ENCODE measurements at places on chromosomes 5 and 9. TPM values are rescaled to one million over a fixed set of nuclear protein-coding genes. Genes with fewer than 3 reads are reported as not detected.

DNA sequence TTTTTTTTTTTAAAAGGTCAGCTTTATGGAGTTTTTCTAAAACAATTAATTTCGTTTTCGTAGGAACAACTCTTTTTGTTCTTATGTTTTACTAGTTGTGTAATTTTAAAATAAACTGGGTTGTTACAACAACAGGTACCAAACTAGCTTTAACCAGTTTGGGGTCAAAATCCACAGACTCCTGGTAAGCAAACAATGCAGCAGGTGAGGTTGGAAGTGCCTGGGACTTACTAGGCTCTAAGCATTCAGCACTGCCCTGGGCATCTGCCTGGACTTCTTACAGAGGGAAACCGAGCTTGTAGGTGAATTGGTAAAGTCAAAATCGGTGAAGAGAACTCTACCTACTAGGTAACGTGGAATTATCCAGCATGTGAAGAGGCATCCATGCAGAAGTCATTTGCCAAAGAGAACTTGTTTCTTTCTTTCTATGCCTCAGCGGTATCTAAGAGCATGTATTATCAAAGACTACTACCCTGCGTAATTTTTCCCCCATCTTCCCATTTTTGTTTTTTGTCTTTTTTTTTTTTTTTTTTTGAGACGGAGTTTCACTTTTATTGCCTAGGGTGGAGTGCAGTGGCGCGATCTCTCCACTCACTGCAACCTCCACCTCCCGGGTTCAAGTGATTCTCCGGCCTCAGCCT, 145.4 kb downstream of the KCTD16 start:
- H3K27me3 ChIP-seq: no peaks in the 10 kb centered on the region
- no peaks in the 10 kb centered on the region for H3K4me1 ChIP-seq
- no peak for DNase-seq
- no peak overlapping the region for H3K27ac ChIP-seq
- no peaks in the 10 kb centered on the region for H3K36me3 ChIP-seq
- no peak overlapping the region for H3K4me3 ChIP-seq

Gene TMC1
- not detected for total RNA-seq

GRCh38 chr5:89199306-89199705, 316.3 kb upstream of the MEF2C start:
- no peaks in the 10 kb centered on the region for H3K36me3 ChIP-seq
- no peaks in the 10 kb centered on the region for H3K4me1 ChIP-seq
- no peak overlapping the region for H3K27ac ChIP-seq
- no peak overlapping the region for H3K4me3 ChIP-seq
- no peaks in the 10 kb centered on the region for H3K27me3 ChIP-seq

Gene SLC46A2
- under 0.01 TPM for total RNA-seq

DNA sequence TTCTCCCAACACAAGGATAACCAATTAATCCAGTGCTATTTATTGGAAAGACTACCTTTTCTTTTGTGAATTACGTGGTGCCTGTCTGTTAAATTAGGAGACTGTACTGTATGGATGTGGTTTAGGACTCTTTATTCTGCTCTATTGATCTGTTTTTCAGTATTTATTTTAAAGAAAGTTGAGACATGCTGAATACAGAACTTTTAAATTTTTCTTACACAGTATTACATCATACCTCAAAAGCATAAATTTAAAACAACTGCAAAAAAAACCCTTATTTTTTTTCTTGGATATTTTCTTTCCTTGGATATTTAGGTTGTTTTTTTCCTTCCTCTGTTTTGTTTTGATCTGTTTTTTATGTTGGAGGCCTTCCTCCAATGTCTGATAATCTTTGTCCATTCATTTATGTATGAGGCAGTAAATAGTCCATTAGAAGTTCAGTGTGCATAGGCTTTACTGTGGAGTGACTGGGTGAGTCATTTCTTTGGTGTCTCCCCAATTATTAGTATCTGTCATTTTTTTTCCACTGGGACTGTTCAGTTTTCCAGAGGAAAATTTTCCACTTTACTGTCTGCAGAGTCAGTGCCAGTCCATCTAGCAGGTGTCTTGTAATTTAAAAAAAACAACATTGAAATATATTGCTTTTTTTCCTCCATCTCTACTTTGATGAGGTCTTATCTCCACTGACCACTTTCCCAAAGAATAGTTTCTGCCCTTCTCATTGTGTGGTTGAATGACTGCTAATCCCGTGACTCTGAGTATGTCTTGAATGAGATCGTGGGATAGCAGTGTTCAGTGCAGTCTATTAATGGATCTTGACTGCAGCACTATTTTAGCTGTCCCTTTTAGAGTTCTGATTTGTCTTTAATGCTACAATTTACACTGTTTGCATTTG, 15.2 kb downstream of the CYSTM1 start:
- no peak overlapping the region for H3K4me3 ChIP-seq
- peak; percentile 91 for DNase-seq
- H3K27me3 ChIP-seq: no peaks in the 10 kb centered on the region
- peaks cover 12% of the 10 kb centered on the region for H3K4me1 ChIP-seq
- H3K36me3 ChIP-seq: no peaks in the 10 kb centered on the region
- H3K27ac ChIP-seq: peak overlapping the region; percentile 63

Gene PWWP2A
- 23.6 TPM for total RNA-seq

GRCh38 chr5:143931476-143931875, 119.5 kb downstream of the HMHB1 start:
- H3K36me3 ChIP-seq: no peaks in the 10 kb centered on the region
- no peak overlapping the region for H3K27ac ChIP-seq
- no peak overlapping the region for H3K4me3 ChIP-seq
- no peaks in the 10 kb centered on the region for H3K4me1 ChIP-seq
- no peaks in the 10 kb centered on the region for H3K27me3 ChIP-seq
- DNase-seq: no peak

Gene FGF1
- total RNA-seq: 2.9 TPM

GRCh38 chr5:1354576-1354975, 9.7 kb upstream of the CLPTM1L start:
- no peak for DNase-seq
- H3K36me3 ChIP-seq: no peaks in the 10 kb centered on the region
- H3K27me3 ChIP-seq: peaks cover 23% of the 10 kb centered on the region
- H3K4me3 ChIP-seq: no peak overlapping the region

DNA sequence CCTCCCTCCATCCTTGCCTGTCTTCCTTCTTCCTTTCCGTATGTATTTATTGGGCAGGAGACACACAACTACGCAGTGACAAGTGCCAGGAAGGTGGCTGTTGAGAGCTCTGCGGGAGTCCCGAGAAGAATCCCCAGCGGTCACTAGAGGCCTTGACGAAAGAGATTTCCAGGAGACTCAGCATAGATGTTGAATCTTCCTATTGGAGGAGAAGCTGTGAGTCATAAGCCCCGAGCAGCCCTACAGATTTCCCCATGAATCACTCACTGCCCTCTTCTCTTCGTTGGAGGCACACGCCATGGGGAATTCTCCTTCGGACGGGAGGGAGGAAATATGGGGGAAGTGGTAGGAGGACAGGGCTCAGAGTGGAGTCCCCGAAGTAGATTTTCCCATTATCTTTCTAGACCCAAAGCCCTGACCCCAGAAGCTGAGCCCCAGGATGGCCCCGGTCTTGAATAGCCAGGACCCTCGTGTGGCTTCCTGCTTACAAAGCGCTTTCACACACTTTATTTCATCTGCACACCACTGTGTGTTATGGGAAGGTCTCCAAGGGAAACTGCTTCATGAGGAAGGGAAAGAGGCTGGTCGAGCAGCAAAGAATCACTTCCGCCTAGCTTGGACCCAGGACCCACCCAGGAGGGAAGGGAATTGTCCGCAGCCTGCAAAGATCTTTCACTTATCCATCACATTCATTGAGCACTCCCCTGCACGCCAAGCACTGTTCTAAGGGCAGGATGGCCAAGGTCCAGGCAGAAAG, 12.7 kb downstream of the DUSP1 start:
- H3K27me3 ChIP-seq: no peaks in the 10 kb centered on the region
- DNase-seq: peak; percentile 98
- peaks cover 13% of the 10 kb centered on the region for H3K4me1 ChIP-seq
- H3K27ac ChIP-seq: peak overlapping the region; percentile 92

- H3K27ac ChIP-seq: no peak overlapping the region
- peak; percentile 34 for DNase-seq
- H3K4me3 ChIP-seq: no peak overlapping the region
- no peaks in the 10 kb centered on the region for H3K27me3 ChIP-seq
Measured at GRCh38 chr5:65539827-65540226, 23.1 kb downstream of the CENPK start.

Gene KIF4B
- total RNA-seq: not detected

GRCh38 chr9:121445986-121446385, 53.7 kb downstream of the GGTA1 start:
- H3K4me1 ChIP-seq: peaks cover 7% of the 10 kb centered on the region
- no peak overlapping the region for H3K27ac ChIP-seq
- DNase-seq: no peak
- H3K36me3 ChIP-seq: no peaks in the 10 kb centered on the region
- peaks cover 79% of the 10 kb centered on the region for H3K27me3 ChIP-seq
- no peak overlapping the region for H3K4me3 ChIP-seq

DNA sequence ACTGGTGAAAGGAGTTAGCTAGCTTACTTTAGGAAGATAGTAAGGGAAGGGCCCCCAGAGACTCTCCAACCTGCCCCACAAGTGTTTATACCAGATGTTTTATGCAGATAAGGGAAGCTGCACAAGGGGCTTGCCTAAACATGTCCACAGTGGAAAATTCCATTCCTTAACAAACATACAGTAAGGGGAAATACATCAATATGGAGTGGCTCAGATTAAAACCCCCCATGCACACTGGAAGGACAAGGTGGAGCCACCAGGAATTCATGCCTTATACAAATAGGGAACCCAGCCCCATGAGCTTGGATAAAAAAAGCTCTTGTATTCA, 106.3 kb upstream of the GPBP1 start:
- H3K4me1 ChIP-seq: no peaks in the 10 kb centered on the region
- no peak overlapping the region for H3K4me3 ChIP-seq
- no peak for DNase-seq
- H3K27me3 ChIP-seq: no peaks in the 10 kb centered on the region
- H3K36me3 ChIP-seq: no peaks in the 10 kb centered on the region

Gene LCN9
- total RNA-seq: not detected

Gene N4BP3
- total RNA-seq: under 0.01 TPM

Gene CD14
- 1.8 TPM for total RNA-seq

DNA sequence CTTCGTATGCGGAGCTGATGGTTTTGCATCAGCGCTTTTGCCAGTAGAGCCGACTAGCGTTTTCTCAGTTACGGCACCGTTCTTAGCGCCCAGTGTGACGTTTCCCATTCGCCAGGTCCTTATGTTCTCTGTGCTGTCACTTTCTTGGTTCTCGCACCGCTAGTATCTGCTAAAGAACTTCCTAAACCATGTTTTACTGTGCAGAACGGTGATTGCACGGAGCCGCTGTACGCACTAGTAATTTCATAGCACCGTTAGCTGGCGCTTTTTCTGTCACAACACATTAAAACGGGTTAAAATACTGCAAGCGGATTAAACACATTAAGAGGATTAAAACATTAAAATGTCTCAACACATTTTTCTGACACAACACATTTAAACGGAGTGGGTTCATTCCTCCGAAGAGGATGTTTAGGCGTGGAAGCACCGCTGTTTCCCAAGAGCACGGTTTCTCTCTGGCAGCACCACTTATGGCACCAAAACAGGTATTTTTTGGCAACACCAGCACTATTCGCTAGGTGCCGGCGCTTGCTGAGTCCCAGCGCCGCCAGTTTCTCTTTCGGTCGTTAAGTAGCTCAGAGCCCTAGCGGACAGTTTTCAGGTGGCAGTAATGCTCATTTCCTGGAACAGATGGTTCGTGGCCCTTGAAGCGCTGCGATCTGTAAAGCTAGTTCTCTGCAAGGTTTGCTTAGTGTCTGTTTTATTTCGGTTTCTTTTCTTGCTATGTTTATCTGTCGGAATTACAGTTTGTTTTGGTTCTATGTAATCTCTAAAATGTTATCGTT, 20.3 kb downstream of the ANXA2R start:
- H3K27me3 ChIP-seq: no peaks in the 10 kb centered on the region
- peak overlapping the region; percentile 84 for H3K4me3 ChIP-seq
- H3K4me1 ChIP-seq: peaks cover 24% of the 10 kb centered on the region
- no peaks in the 10 kb centered on the region for H3K36me3 ChIP-seq

Gene SPEF2
- total RNA-seq: 12.7 TPM

GRCh38 chr9:130535818-130536521, 43.4 kb upstream of the FUBP3 start:
- DNase-seq: peak; percentile 90
- no peak overlapping the region for H3K27ac ChIP-seq
- peak overlapping the region; percentile 63 for H3K4me3 ChIP-seq
- H3K36me3 ChIP-seq: no peaks in the 10 kb centered on the region
- H3K27me3 ChIP-seq: peaks cover 29% of the 10 kb centered on the region
- H3K4me1 ChIP-seq: peaks cover 12% of the 10 kb centered on the region

DNA sequence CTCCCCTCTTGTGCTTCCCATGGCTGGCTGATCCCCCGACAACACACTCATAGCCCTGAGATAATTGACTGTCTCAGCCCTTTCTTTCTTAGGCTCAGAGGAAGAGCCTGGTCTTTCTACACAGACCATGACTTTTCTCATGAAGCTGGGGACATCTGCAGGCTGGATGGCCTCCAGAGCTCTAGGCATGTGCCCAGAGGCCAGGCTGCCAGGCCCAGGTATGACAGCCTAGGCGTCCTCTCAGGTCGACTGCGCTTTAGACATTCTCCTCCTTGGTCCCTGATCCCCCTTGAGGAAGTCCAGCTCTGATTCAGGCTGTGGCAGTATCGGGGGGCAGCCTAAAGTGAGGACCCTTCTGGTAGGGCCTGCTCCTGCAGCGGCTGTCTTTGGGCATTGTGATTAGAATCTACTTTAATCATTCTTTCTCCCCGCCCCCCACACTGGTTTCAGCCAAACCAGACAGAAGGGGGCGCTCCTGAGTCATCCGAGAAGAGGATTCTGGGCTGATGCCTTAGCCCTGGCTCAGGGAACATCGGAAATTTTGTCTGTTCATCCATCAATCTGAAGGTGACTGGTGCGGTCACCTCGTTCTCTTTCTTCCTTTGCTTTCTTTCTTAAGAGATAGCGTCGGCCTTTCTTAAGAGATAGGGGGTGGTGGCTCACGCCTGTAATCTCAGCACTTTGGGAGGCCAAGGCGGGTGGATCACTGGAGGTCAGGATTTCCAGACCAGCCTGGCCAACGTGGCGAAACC, 66.5 kb upstream of the HSPA9 start:
- no peaks in the 10 kb centered on the region for H3K36me3 ChIP-seq
- peaks cover 7% of the 10 kb centered on the region for H3K27me3 ChIP-seq
- H3K4me3 ChIP-seq: no peak overlapping the region
- H3K27ac ChIP-seq: no peak overlapping the region
- peak; percentile 91 for DNase-seq

DNA sequence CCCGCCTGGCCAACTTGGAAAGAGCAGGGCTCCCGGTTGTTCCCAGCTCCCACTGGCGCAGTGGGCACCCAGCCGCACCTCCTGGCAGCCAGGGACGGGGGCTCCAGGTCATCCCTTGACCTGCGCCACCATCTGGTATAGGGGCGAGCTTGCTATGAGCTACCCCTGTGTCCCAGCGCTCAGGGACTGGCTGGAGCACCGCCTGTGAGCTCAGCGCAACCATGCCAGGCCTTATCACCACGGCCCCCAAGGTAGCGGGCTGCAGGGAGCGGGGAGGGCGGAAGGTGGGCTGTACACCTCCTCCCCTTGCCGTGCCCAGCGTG, 15.4 kb upstream of the RASA1 start:
- H3K27ac ChIP-seq: no peak overlapping the region
- no peaks in the 10 kb centered on the region for H3K4me1 ChIP-seq
- H3K27me3 ChIP-seq: no peaks in the 10 kb centered on the region
- DNase-seq: no peak
- H3K36me3 ChIP-seq: no peaks in the 10 kb centered on the region
- no peak overlapping the region for H3K4me3 ChIP-seq

Measured in osteoblast (primary cell).